ENCODE measurements at places on chromosomes 7 and 10.

DNA sequence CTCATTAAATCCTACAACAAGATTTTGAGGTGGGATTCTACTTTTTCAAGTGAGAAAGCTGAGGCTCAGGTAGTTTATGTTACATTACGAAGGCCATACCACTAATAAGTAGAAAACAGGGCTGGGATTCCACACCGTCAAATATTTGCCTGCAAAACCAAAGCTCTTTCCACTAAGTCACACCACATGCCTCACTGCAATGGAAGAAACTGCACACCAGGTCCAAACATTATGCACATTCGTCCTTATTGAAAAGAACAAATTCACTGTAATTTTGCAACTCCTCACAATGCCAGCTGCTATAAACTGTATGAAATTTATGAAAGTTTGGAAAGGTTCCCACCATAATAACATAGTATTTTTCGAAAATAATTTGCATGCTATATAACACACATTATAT, 66.5 kb downstream of the DGKB start:
- no peak for DNase-seq

DNA sequence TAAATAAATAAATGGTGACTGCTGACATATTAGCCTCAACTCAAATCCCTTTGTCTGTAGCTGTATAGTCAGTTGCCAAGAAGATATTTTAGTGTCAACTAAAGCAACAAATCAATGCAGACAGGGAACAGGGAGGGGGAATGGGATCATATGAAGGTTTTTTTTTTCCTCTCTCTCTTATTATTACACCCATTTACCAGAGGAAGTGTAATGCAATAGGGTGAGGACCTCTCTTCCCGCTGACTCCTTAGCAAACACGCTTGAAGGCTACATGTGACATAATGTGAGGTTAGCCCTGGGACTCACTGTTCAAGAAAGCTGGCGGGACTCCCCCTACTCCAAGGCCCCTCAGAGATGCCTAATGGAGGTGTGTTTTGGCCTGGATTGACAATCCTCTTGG, 88.2 kb downstream of the CHRM2 start:
- DNase-seq: no peak

- DNase-seq: no peak
Measured at GRCh38 chr7:98899816-98900215, 21.5 kb downstream of the TRRAP start.

DNA sequence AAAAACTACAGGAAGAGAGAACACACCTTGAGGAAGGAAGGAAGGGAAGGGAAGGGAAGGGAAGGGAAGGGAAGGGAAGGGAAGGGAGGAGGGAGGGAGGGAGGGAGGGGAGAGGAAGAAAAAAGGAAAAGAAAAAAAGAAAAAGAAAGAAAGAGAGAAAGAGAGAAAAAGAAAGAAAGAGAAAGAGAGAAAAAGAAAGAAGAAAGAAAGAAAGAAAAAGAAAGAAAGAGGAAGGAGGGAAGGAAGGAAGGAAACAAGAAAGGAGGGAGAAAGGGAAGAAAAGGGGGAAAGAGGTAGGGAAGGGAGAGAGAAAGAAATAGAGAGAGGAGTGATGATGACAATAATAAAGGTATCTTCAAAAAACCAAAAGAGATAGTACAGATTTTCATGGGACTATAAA, 12.3 kb upstream of the PLXNA4 start:
- DNase-seq: no peak

DNA sequence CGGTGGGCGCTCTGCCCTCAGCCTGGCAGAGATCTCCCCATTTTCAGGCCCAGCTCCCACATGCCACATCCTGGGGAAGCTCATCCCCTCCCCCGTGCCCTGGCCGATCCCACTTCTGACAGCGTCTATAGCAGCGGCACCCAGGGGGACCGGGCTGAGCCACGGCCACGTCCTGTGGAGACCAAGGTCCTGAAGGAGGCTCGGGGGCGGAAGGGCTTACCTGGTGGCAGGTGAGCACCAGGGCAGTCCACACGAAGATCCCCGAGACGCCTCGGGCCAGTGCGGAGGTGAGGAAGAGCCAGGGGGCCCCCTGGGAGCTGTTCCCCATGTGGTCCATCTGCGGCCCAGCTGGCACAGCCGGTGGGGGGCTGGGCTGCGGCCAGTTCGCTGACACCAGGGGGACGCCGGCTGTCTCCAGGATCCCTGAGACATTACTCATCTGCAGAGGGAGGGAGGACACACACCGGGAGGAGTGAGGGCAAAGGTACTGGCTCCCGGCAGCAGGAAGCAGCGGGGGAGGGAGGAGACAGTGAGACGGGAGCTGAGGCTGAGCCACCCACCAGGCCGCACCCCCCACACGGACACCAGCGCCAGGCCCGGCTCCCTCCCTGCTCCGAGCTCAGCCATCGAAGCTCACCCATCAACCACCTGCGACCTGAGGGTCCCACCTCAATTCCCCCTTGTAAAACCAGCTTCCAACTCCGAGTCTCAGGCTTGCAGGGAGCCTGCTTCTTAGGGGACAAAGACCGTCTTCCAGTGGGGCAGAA, 776 bp downstream of the TMEM184A start:
- no peak for DNase-seq

DNA sequence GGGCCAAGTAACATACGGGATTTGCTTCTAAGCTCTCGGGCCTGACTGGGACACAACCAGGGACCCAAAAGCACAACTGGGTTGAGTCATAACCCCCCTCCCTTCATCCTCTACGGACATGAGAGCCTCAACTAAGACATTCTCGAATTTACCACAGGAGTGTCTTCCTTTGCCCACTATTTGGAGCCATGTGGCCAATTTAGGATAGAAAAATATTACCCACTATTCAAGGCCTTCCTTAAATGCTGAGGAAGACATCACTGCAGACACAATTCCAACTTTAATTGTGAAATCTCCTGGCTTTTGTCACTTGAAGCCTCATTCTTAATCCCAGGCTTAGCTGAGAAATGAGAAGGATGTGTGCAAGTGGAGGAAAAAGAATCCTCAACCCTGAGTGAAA, 11.8 kb downstream of the CTBP2 start:
- no peak for DNase-seq

GRCh38 chr10:30858499-30858898, 173.2 kb downstream of the ZNF438 start:
- no peak for DNase-seq
